ENCODE measurements at places on chromosomes 13 and 19.

DNA sequence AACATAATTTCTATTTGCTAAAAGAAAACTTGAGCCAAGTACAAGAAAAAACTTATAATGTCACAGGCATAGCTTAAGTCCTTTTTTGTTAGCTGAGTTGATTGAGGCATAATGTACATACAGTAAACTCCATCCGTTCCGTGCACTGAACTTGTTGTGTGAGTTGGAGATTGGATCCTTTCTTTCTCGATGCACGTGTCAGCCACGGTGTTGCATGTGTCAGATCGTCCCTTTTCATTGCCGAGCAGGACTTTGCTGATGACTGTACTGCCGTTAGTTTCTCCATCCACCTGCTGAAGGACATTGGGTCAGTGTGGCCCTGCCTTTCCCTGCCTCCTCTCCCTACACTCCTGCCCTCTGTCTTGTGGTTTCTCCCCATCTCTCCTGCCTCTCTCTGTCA, 34.4 kb downstream of the IGFL2 start:
- no peak for DNase-seq

- DNase-seq = no peak
Observed at GRCh38 chr19:16363133-16363851, 38.7 kb downstream of the KLF2 start.

DNA sequence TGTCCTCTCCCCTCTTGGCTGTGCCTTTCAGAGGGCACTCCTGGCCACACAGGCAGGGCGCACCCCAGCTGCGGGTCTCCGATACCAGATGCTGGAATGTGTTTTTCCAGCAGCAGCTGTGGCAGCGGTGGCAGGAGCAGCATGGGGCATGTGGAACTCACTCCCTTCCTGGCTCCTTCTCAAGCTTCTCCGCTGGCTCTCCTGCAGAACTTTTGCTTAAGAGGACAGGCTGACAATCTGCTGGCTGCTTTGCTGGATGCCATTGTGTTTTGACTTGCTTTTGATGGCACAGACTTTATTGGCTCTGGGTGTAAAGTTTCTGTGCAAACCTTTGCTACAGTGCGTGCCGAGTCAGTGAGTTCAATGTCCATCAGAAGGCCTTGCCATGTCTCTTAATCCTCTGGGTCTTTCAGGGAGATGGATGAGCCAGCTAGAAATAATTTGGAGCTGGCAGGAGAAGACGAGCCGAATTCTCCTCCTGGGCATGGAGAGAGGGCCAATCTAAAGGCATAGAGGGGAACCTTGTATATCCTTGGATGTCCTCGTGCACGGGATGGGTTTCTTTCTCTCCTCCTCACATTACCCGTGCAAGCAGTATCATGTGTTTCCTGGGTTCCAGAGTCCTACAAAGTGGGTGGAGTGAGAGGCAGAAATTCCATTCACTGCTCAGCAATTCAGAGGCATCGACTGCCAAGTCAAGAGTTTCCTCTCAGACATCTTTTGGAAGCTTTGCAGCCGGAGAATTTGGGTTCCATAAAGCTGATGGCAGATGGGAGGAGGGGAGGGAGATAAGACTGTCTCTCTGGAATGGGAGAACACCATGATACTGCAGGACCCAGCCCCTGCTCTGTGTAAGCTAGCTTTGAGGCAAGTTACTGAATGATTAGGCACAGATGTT, 231.2 kb downstream of the FGF9 start:
- no peak for DNase-seq

GRCh38 chr13:71886880-71887279, 19.9 kb upstream of the DACH1 start:
- no peak for DNase-seq

- no peak for DNase-seq
Observed at GRCh38 chr13:94454906-94455305, 24.6 kb downstream of the DCT start.

GRCh38 chr13:100334214-100334613, 245.3 kb downstream of the PCCA start:
- no peak for DNase-seq

- DNase-seq = peak; percentile 88
Observed at GRCh38 chr13:99322297-99323103, 15.3 kb upstream of the GPR183 start.

GRCh38 chr19:55322204-55322885, 2.8 kb downstream of the TMEM150B start:
- no peak for DNase-seq

DNA sequence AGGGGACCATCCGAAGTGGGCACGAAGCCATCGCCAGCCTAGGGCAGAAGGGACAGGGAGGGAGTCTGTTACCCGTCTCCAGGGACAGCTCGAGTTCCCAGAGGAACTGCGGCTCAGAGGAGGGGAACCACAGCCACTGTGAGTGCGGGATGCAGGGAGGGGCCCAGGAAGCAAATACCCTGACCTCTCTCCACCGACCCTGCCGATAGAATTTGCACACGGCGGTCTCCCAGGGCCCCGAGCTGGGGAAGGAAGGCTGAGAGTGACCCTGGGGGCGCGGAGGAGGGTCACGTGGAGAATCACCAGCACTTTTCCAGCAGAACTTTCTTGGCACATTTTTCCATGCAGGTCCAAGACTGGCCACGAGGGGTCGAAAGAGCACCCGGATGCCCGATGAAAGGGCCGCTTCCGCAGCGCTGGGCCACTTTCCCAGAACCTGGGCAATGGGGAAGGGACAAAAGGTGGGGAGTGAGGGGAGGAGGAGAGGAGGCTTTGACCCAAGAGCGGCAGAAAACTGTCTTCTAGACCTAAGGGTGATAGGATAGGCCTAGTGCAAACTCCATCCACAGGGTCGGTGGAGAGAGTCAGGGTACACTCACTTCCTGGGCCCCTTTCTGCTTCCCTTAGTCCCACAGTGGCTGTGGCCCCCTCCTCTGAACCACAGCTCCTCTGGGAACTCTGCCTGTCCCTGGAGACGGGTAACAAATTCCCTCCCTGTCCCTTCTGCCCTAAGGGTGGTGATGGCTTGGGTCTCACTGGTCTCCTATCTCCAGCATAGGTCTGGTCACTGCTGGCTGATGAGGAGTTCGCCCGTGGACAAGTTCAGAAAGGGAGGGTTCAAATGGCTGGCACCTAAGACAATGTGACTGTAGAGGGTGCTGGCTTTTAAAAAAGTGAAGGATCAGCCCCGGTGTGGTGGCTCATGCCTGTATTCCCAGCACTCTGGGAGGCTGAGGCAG, 5.3 kb upstream of the GPR4 start:
- DNase-seq = peak; percentile 26

DNA sequence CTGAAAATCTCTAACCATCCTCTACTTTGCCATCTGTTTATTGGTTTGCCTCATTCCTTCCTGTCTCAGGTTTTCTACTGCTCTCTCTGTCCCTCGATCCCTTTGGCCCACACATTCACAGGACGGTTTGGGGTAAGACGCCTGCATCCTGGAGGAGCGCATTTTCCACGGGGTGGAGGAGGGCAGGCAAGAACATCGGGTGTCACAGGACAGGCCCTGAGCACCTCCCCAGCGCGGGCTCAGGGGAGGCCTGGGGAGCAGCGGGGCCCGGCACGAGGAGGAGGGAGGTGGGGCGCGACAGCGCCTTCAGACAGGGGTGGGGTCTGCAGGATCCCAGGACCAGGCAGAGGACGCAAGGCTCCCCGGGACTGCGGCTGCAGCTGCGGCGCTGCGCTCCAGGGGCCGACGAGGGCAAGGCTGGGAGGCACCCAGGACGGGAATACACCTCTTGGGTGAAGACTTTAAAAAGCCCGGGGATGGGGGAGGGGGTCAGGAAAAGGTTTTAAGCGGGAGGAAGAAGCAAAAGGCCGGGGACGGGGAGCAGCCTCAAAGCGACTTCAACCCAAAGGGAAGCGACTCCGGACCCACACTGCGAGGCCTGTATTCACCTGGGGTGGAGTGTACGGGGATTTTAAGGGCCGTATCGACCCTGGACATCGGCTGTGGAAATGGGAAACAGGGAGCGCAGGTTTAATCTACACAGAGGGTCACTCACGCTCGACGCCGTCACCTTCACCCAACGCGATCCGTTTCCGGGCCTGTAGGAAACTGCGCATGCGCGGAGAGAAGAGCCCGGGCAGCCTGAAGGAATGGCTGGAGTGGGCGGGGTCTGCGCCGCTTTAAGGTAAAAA, at the start of gene ZNF415:
Gene ZNF415, minus strand, starts transcription at position 770 of the 851 bp plus-strand sequence. CDS start 10,234 bp downstream, outside the sequence.
- no peak for DNase-seq

GRCh38 chr13:64083396-64083795, 2667.7 kb upstream of the PCDH20 start:
- DNase-seq = no peak

GRCh38 chr13:105920370-105920769, 615.1 kb downstream of the EFNB2 start:
- DNase-seq = peak; percentile 96

DNA sequence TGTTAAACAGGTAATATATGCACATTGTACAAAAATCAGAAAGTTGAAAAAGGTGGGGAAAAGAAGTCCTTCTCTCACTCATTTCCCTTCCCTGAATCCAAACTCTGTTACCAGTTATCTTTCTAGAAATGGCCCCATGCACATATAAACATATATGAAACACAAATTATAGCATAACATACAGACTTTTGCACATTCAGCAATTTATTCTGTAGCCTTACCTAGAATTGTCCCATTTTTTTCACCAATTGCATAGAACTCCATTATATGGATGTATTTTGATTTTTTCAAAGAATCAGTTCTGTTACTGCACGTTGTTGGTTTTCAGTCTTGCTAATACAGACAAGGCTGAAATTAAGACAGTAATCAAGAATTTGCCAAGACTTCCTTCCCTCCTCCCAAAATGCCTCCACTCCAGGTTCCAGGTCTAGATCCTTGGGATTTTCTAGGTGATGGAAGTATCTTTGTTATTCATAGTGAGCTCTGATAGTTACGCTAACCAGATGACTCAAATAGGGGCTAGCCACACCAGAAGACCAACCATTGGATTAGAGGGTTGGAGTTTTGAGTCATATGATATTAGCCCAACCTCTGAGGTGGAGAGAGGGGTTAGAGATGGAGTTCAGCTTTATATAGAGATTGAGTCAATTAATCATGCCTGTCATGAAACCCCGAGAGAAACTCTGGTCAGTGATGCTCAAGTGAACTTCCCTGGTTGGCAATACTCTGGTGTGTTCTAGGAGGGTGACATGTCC, 30.7 kb downstream of the GPR180 start:
- no peak for DNase-seq

- peak; percentile 34 for DNase-seq
Observed at GRCh38 chr19:13794398-13794756, 866 bp upstream of the ZSWIM4 start.

- DNase-seq = peak; percentile 72
Observed at GRCh38 chr13:28489524-28489931, 5.4 kb downstream of the FLT1 start.

- DNase-seq = no peak
Observed at GRCh38 chr19:30336290-30336689, 35.9 kb upstream of the ZNF536 start.

DNA sequence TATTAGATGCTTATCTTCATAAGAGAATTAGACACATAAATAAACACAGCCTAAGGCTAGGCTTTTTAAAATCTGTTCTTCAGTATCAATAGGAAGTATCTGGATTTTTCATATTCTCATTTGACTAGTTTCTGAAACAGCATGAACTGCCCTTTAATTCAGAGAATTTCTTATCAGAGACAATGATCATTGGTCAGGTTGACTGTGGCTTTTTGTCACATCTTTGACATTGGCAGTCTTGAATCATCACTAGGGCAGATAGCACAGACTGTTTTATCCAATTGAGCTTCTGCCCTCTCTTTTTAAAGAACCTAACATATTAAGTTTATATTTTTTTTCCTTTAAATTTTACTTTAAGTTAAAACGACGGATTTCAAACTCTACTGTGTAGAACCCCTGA, 59.6 kb downstream of the DPY19L3 start:
- no peak for DNase-seq

DNA sequence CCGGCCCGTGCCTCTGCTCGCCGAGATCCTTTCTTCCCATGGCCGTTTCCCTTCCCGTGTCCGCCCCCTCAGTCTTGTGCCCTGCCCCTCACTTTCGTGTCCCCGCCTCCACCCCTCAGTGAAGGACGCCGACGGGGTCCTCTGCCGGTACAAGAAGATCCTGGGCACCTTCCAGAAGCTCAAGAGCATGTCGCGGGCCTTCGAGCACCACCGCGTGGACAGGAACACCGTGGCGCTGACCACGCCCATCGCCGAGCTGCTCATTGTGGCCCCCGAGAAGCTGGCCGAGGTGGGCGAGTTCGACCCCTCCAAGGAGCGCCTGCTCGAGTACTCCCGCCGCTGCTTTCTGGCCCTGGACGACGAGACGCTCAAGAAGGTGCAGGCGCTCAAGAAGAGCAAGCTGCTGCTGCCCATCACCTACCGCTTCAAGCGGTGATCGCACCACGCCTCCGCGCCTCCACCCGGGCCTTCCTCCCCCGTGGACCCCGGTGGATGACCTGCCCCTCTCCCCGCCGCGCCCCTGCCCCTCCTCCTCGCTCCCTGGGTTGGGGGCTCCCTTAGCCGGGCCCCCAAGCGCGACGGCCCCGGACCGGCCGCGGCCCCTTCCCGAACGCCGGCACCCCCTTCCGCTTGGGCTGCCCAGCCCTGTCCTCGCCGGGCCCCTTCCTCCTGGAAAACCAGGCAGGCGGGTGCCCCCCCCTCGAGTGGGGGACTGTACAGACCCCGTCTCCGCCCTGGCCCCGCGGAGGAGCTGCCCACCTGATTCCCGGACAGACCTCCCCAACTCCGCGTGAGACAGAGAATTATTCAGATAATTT, 2.3 kb upstream of the U2AF2 start:
- no peak for DNase-seq

GRCh38 chr19:40831502-40832430, 18.5 kb downstream of the CYP2A6 start:
- DNase-seq = peak; percentile 99

- no peak for DNase-seq
Observed at GRCh38 chr13:71618159-71618558, 248.8 kb downstream of the DACH1 start.

GRCh38 chr19:18465964-18466339, 28.0 kb upstream of the ISYNA1 start:
- DNase-seq = no peak

GRCh38 chr13:114143806-114144605, 11.6 kb upstream of the RASA3 start:
- DNase-seq = no peak

GRCh38 chr13:84479656-84480055, 597.4 kb upstream of the SLITRK1 start:
- no peak for DNase-seq

- no peak for DNase-seq
Observed at GRCh38 chr19:45279587-45280192, 28.6 kb downstream of the MARK4 start.

GRCh38 chr19:17402982-17403855, 2.2 kb downstream of the BST2 start:
- DNase-seq = no peak

DNA sequence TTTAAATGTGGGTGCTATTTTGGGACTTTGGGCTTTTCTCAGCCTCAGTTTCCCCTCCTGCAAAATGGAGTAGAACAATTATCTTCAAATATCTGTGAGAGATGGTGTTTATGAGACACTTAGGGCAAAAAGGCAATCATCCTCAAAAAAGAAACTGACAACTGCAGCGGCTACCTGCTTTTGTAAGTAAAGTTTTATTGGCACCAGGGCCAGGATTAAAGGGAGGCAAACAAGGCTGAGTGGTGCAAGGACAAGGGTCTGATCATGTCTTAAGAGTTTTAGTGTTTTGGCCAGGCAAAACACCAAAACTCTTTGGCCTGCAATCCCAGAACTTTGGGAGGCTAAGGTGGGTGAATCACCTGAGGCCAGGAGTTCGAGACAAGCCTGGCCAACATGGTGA, 1.3 kb upstream of the MAST3 start:
- no peak for DNase-seq

GRCh38 chr19:547836-548720, 4.2 kb downstream of the GZMM start:
- no peak for DNase-seq

All from MV-4-11 (cell line).